ENCODE measurements at places on chromosomes 4 and X. TPM values are rescaled to one million over a fixed set of nuclear protein-coding genes. Genes with fewer than 3 reads are reported as not detected.

GRCh38 chrX:150627957-150628356 lies 59.5 kb downstream of the MTM1 start:
- no peak for DNase-seq

GRCh38 chr4:79182209-79182608 lies 143.7 kb downstream of the NAA11 start:
- DNase-seq, result no peak

GRCh38 chr4:59535541-59535940 lies 1664.6 kb upstream of the ADGRL3 start:
- no peak for DNase-seq

DNA sequence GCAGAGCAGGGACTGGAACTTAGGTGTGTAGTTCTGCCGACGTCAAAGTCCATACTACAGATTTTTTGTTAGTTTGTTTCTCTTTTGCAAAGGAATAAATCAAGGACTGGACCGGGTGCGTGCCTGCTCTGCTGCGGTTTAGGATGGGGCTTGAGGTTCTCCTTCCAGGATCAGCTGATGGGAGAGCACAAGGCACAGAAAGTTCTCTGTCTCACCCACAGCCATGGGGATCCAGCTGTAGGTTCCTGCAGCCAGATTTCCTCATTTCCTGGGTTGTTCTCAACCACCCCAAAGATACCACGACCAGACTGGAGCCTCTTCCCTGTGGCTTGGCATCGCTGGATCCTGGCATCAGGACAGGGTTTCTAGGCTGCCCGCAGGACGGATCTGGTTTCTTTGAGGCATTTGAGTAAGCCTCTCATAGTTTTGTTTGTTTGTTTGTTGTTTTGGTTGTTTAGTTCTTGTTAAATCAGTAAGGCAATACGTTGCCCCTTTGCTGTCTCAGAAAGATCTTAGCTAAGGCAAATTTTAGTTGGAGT lies 789 bp upstream of the SRPX start:
- no peak for DNase-seq

- DNase-seq, result no peak
Measured at GRCh38 chr4:176818531-176818930, 25.8 kb upstream of the VEGFC start.

DNA sequence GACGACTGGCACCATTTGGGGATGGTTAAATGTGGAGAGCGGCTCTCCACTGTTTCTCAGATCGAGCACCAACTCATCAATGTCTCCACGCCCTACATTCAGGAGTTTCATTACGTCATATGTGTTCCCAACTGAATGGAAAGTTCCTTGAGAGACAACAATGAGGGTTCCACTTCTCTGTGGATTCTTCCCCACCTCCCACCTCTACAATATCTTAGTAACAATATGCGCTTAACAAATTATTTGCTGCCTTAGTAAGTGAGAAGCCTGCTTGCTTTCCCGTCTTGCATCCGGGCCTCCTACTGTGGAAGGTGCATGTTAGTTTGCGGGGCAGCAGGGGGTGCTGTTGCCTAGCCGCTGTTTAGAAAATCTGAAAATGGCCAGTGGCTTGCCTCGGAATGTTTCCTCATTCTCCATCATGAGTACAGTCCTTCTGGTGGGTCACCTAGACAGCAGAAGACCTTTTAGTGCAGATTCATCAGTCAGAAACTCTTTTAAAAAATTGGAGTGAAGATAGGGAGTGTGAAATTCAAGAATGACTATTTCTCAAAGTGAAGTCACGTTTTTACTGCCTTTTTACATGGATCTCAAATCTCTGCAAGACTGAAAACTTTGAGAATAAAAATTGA lies 55.7 kb downstream of the PHOX2B start:
- DNase-seq, result no peak

GRCh38 chr4:129131343-129131742 lies 35.4 kb downstream of the C4orf33 start:
- no peak for DNase-seq

GRCh38 chrX:73647632-73648322 lies 84.8 kb downstream of the CHIC1 start:
- DNase-seq, result no peak

DNA sequence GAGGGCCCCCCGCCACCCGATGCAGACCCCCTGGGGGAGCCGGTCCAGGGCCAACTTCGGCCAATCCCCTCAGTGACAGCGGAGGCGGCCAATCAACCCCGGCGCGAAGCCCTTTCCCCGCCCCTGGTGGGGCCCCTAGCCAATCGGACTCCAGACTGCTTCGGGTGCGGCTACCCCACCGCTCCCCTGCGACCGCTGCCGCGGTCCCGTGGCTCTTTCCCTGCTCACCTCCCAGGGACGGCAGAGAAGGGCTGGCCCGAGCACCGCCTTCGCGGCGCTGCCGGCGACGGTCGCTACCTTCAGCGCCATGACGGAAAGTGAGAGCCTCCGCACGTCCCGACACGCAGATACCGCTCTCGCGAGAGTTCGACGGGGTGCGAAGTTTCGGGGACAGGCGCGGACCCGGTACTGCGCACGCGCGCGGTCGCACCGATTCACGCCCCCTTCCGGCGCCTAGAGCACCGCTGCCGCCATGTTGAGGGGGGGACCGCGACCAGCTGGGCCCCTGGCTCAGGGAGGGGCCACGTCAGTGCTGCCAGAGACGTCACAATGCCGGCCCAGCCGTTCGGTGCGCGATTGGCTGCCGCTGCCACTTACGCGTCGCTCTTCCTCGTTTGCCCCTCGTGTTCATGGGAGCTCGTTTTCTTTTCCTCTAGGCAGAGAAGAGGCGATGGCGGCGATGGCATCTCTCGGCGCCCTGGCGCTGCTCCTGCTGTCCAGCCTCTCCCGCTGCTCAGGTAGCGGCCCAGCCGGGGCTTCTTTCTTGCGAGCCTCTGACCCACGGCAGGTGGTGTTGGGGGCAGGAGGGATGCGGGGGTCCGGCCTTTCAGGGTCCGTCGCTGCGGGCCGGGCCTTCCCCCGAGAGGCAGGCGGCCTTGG lies at the start of the genes IDH3G and SSR4:
Gene IDH3G (minus strand): TSS at position 358 of the 879 bp plus-strand sequence. CDS start 49 bp downstream, at position 309.
Gene SSR4 (plus strand): TSS at position 651 of the 879 bp plus-strand sequence. CDS start 20 bp downstream, at position 671.
- DNase-seq, result peak; percentile 73

DNA sequence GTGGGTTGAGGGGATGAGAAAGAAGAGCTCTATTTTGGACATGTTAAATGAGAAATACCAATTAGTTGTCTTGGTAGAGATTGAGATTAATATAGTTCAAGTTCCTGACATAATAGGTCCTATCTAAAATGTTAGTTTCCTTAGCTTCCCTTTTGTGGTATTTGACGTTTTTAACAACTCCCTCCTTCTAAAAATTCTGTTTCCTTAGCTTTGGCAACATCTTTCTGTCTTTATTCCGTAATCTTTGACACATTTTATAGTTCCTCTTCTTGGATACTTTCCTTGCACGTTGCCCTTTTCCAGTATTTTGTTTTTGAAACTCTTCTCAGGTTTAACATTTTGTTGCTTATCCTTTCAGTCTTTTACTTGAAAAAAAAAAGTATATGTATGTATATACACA lies 36.9 kb downstream of the LAMTOR3 start:
- no peak for DNase-seq

- DNase-seq, result no peak
Measured at GRCh38 chr4:83503974-83504373, 19.1 kb upstream of the ABRAXAS1 start.

SPANXC gene
- not detected for total RNA-seq

PRRG3 gene
- total RNA-seq, result 0.27 TPM

PNPLA4 gene
- 0.95 TPM for total RNA-seq

SLC10A6 gene
- total RNA-seq, result 12.0 TPM

ZFP42 gene
- total RNA-seq, result not detected

IL21 gene
- not detected for total RNA-seq

NRK gene
- 7.4 TPM for total RNA-seq

All from thoracic aorta (tissue), 2 donors.